ENCODE measurements at places on chromosomes 12 and 14.

DNA sequence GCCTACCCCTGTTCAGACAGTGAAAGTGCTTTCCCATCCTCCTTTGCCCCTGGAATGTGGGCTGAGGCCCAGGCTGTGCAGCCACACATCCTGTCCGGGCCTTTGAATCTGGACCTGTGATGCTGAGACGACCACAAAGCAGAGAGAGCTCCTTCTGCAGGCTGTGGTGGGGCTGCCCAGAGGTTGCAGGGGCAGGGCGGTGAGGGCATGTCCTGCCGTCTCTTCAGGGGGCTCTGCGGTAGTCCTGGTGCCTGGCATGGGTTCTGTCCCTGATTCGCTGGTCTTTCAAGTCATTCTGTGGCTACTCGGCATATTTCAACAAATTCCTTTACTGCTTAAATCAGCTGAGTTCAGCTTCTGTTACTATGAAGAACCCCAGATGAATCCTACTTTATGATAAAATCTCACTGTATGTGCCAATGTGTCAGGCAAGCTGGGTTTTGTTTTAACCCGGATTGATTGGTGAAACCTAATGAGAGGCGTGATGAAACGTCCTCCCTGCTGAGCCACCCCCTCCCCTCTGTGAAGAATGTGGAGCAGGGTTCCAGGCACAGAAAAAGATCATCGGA lies 63.4 kb upstream of the DICER1 start:
- no peak for DNase-seq

DNA sequence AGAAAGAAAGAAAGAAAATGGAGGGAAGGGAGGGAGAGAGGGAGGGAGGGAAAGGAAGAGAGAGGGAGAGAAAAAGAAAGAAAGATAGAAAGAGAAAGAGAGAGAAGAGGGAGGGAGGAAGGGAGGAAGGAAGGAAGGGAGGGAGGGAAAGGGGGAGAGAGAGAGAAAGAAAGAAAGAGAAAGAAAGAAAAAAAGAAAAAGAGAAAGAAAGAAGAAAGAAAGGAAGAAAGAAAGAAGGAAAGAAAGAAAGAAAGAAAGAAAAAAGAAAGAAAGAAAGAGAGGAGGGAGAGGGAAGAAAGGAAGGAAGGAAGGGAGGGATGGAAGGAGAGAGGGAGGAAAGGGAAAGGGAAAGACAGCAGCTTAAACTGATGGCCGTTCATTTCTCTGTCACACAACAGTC lies 457.5 kb downstream of the PDZRN4 start:
- DNase-seq: no peak

- DNase-seq: no peak
Observed at GRCh38 chr12:42474391-42474790, 115.2 kb downstream of the PRICKLE1 start.

GRCh38 chr12:95848575-95849388 lies 10.0 kb upstream of the SNRPF start:
- DNase-seq: no peak

- DNase-seq: no peak
Observed at GRCh38 chr14:94100847-94101246, 9.7 kb upstream of the IFI27 start.

DNA sequence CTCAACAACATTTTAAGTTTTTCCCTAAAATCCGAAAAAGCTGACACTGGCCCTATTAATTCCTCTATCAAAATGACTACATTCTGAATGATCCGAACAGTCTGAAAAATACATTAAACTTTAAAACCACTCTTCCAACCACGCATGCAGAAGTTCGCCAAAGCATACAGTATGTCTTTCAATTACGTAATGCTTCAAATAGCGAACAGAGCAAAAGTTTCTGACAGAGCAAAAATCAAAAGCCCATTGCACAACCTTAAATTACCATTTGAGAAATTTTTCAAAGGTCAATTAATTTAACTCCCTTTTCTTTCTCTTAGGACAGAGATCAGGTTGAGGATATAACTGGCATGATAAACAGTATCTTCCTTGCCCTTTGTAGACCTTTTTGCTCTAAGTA lies 33.2 kb downstream of the LRIG3 start:
- DNase-seq: no peak

DNA sequence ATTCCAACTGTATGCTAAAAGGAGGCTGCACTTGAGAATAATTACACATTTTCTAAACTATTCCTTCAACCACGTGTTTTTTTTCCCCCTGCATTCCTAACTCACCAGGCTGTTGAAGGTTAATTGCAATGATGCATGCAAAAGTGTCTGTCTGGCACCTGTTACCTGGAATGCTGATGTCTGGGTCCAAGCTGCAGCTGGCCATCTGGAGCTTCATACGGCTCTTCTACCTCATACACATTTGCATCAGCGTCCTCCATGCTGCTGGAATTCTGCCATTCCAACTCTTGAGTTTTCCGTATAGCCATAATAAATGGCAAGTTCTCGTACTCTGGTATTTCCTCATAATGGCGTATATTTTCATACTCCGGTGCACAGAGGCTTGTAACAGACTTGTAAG lies 8.6 kb downstream of the FGD6 start:
- DNase-seq: no peak

- DNase-seq: no peak
Observed at GRCh38 chr14:45066667-45067066, 17.2 kb upstream of the PRPF39 start.

- no peak for DNase-seq
Observed at GRCh38 chr12:50018154-50018553, 7.1 kb downstream of the RACGAP1 start.

DNA sequence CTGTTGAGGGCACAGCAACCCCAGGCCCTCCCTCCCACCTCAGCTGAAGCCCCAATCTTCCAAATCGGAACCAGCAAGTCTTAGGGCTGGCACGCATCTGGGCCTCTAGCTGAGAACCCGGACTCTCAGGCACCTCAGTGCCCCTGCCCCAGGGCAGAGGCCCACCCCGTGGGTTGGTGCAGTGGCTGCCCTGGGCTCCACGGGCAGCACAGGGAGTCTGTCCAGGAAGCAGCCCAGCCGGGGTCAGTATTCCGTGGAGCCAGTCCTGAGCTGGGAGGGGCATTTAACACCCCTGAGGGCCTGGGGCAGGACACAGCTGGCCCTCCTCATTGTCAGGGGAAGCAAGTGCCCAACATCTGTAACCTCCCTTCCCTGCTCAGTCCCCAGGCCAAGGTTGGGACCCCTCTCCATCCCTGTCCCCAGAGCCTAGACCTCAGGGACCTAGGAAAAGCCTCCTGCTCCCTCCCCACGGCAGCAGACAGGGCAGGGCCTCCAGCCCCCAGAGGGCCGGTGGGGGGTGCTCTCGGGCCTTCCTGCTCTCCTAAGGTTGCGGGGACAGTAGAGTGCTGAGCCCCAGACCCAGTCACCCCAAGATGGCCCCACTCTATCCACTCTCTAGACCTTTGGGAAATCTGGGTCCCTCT lies 36.5 kb downstream of the SLC6A12 start:
- no peak for DNase-seq

- no peak for DNase-seq
Observed at GRCh38 chr14:96997269-96997668, 200.1 kb downstream of the VRK1 start.

DNA sequence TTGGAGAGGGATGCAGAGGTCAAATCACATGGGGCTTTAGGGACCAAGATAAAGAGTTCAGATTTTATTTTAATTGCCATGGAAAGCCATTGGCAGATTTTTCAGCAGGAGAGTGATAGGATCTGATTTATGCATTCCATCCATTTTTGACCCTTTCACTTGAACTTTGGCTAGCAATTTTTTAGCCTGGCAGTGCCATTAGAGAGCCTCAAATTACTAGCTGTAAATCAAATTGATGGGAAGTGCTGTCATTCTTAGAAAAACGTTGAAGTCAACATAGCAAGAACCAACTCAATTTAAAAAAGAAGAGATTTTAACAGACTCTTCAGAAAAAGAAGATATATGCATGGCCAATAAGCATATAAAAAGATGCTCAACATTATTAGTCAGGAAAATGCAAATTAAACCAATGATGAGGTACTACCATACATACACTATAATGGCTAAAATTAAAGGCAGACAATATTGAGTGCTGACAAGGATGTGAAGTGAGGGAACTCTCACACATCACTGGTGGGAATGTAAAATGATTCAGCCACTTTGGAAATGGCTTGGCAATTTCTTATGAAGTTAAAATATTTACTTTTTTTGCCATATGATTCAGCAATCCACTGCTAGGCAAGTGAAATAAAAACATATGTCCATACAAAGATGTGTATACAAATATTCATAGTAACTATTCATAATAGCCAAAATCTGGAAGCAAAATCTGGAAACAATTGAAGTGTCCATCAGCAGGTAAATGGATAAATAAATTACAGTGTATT lies 89.7 kb downstream of the PTCSC3 start:
- no peak for DNase-seq

- DNase-seq: no peak
Observed at GRCh38 chr12:20434996-20435395, 66.7 kb downstream of the PDE3A start.

DNA sequence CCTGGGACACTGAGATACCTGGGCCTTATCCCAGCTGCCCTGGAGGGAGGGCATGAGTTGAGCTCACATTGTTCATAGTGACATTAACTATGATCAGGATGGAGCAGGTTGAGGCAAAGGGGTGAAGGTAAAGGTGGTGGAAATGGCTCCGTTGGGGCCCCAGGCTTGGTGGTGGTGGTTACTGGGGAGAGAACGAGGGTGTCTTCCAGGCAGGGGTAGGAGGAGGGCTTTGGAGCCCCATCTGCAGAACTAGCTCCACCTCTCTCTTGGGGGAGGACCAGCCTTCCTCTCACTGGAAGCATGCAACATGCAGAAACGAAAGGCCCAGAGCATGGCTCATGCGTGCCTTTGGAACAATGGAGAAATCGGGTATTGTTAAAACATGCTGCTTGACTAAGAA lies 217.0 kb downstream of the SLC41A2 start:
- DNase-seq: no peak

DNA sequence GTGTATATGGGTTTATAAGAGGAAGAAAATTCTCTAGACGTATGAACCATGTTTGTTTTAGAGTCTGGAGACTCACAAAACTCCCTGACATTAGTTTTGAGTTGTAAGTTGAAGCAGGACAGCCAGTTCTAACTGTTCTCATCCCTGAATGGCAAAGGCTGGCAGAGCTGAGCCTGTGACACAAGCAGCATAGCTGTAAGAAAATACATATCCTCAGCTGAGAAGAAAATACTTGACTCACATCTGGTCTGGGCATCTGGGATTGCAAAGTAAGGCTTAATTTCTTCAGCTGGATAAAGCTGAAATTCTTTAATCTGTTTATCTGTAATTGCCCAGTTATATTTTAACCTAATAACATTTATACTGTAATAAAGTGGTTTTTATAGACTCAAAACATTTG lies 156.3 kb downstream of the PELI2 start:
- DNase-seq: no peak

- no peak for DNase-seq
Observed at GRCh38 chr12:3897371-3897971, 24.3 kb upstream of the PARP11 start.

DNA sequence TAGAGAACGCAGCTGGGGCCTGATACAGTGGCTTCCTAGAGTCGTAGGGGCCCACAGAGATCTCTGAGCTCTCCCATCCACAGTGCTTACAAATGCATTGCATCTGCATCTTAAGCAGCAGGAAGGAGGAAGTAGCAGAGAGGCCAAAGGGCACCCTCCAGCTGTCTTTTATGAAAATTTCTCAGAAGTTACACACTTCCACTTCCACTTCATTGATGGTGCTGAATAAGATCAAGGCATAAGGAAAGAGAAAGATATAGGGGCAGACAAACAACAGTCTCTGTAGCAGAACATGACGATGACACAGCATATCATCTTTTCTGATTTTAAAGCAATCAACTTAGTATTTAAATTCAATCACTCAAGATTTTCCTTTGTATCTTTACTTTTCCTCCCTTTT lies 51.6 kb upstream of the ABCC9 start:
- DNase-seq: no peak

- DNase-seq: no peak
Observed at GRCh38 chr12:31317471-31318395, 8.2 kb downstream of the SINHCAF start.

- DNase-seq: no peak
Observed at GRCh38 chr14:64873506-64874219, 6.0 kb downstream of the SPTB start.

- DNase-seq: no peak
Observed at GRCh38 chr14:105862581-105863239, 336.3 kb downstream of the TMEM121 start.

DNA sequence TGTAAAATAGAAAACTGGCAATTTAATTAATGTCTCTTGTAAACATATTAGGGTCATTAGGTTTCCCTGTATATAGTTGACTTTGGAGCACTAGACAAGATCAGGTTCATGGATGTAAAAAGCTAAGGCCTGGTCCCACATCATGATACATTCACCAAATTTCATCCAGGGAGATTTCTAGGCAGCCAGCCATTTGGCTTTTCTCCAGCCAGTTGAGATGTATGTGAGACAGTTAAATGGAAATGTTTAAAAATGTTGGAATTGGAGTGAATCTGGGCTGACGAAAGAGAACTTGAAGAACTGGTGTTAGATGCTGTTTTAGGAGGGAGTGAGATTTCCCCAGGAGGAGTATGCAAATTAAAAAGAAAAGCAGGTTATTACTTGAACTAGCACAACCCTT lies 41.8 kb upstream of the CLEC14A start:
- no peak for DNase-seq

- DNase-seq: no peak
Observed at GRCh38 chr14:71523630-71524319, 408.5 kb upstream of the RGS6 start.

- DNase-seq: no peak
Observed at GRCh38 chr14:79500489-79500888, 710.8 kb downstream of the DIO2 start.

DNA sequence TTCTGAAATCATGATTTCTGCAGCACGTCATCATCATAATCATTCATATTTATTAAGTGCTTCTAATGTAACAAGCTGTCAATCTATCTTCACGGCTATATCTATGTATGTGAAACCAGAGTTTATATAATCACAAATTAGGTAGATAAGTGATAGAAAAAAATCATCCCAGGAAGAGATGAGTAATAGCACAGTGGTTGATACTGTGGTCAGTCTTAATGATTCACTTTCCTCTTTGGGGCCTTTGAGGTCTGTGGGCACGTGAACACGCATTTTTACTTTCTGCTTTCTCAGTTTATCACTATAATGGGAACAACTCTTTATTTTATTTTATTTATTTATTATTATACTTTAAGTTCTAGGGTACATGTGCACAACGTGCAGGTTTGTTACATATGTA lies 265.9 kb upstream of the NOVA1 start:
- no peak for DNase-seq

GRCh38 chr12:67964456-67964855 lies 24.8 kb upstream of the IFNG-AS1 start:
- no peak for DNase-seq

GRCh38 chr12:109710747-109711595 lies 2.7 kb upstream of the FAM222A start:
- no peak for DNase-seq

DNA sequence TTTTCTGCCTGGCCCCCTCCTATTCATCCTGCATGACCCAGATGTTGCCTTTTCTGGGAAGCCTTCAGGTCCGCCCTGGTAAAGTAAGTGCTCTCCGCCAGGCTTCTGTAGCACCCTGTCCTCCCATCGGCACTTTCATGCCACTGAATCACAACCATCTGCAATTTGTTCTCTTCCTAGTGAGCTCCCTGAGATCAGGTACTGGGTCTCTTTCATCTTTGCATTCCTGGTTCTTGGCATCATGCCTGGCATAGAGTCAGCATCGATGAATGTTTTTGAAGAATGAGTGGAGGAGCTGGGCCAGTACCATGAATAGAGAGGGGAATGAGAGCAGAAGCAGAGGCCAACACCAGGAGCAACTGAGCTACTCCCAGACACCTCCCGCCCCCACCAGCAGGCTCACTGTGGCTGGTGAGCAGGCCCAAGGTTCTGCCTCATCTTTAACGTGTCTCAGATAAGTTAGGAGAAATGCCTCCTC lies 13.1 kb downstream of the ZDHHC22 start:
- DNase-seq: no peak

- no peak for DNase-seq
Observed at GRCh38 chr12:68012712-68013111, 23.5 kb downstream of the IFNG-AS1 start.
